B cell (primary cell): ENCODE measurements at places on chromosomes 16 and 17.

GRCh38 chr16:82979406-82980111 is 352.8 kb downstream of the CDH13 start:
- DNase-seq = no peak

DNA sequence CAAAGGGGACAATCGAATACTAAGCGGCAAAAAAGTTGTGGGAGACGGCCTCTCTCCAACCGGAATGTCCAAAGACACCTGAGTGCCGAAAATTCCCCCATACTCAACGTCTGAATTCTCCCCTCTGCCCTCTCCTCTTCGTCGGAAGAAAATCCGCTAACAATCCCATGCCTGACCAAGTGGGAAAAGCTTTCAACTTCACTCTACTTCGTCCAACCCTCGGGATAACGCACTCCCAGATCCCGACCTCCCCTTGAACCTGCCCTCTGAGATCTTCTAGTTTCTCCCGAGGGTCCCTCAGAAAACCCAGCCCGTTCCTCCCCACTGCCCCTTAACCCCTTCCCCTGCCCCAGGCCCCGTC is 961 bp downstream of the AMFR start:
- DNase-seq = no peak

- no peak for DNase-seq
Measured at GRCh38 chr16:65773301-65773874, 593.1 kb upstream of the CDH5 start.

DNA sequence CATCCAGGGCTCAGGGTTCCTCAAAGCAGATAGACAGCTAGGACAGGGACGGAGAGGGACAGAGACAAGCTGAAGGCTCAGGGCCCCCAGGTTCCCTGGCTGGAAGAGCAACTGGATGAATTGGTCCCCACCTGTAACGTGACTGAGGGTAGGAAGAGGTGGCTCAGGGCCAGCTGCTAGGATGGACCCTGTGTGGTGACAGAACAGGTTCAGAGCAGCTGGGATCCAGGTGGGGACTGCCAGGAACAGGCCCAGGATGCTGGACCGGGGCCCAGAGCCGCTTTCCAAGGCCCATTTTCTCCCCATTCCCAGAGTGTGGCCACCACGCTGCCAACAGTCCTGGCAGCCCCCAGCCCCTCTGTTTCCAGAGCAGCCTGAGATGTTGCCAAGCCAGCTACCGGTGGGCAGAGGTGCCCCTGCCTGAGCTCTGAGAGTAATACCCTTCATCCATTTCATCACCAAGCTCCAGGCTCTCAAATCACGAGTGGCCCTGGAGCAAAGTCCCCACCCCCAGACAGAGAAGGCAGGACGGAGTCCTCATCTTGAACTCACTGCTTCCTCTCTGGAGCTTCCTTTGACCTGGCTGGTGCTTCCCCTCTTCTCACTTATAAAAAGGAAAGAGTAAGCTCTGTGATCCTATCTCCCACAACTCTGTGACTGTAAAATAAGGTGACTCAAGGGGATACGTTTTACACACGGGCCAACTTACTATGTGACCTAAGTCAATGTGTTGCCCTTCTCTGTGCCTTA is 79.6 kb downstream of the TMEM132E start:
- DNase-seq = no peak

GRCh38 chr17:62064029-62064790 is 868 bp downstream of the MED13 start:
- peak; percentile 23 for DNase-seq

DNA sequence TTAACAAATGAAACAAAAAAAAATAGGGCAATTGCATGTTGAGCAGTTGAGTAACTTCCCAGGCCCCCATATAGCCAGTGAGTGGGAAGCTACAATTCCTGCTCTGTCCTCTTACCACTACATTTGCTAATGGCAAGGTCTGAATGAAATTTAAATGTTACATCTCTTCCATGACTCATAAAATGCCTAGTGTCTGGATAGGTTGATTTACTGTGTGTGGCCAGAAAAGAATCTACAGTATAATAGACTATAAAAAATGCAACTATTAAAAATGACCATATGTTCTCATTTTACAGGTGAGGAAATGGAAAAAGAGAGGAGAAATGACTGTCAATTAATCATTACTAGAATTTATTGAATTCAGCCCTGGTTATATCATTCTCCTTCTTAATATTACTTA is 1199.3 kb downstream of the CDH11 start:
- no peak for DNase-seq

DNA sequence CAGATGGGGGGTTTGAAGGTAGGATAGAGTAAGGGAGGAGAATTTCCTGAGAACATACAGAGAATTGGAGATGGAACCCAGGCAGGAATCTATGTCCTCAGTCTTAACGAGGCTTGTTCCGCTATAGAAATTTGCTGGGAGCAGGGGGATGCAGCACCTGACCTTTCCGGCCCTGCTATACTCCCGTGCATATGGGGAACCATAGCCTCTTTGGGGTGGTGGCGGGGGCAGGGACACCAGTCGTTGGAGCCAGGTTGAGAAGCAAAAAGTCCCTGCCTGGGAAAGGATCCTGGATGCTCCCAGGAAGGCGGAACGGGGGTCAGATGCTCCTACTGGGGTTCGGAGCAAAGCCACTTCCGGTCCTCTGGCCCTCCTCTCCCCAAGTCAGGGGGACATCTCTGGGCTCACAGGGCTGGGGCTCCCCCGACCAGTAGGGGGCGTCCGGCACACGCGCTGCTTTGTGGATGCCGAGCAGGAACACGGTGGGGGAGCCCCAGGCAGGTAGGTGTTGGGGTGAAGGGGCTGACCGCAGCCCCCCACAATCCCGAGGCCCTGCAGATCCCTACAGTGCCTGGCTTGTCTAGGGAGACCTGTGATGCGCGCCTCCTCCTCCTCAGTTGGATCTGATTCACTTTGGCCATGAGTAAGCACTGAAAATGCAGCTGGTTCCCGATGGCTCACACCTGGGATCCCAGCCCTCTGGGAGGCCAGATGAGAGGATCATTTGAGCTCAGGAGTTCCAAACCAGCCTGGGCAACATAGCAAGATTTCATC is 15.5 kb upstream of the TFAP4 start:
- DNase-seq = peak; percentile 87

GRCh38 chr16:28149011-28149888 is 62.5 kb downstream of the XPO6 start:
- no peak for DNase-seq

GRCh38 chr17:64092113-64092512 is 37.8 kb downstream of the ERN1 start:
- no peak for DNase-seq
